Activated naive CD4-positive, alpha-beta T cell treated with anti-CD3 and anti-CD28 coated beads, Interleukin-2, amount 50 U/mL, for 16 hours (primary cell): ENCODE measurements at places on chromosomes 12 and 14.
A peak's percentile ranks its signal among the peaks of the same experiment; 100 is the strongest.

GRCh38 chr14:98728836-98729235 is 543.2 kb downstream of the BCL11B start:
- no peak for DNase-seq

DNA sequence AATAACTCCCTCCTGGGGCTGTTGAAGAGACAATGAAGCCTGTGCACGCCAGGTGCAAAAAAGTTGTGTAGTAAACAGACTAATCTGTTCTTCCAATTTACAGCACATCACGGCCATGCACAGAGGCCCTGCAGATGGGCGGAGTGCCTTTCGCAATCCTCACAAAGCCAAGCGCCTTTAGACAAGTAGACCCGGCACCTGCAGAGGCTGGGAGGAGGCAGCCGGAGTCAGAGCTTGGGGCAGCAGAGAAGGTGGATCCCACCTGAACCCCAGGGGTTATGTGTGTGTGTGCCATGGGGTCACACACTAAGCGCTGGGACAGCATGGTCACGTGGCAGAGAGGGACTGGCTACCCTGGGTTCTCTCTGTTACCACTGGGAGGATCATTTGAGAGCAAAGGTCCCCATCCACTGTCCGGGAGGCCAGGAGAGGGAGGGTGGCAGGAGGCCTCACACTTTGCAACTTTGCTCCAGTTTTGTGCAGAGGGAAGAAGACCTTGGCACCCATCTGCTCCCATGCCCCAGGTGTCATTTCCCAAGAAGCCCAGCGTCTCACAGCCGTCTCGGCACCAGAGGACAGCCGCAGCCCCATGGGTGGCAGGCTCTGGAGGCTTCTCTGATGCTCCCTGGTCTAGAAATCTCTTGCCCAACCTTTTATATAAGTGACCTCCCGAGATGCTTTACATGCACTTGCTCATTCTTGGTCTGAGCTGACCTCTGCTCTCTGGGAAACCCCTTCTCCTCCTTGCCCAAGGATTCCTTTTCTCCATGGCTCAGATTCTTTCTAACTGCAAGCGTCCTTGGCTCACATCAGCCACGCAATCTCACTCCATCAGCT is 80.0 kb upstream of the DICER1 start:
- no peak for DNase-seq

- DNase-seq: no peak
Measured at GRCh38 chr12:58554522-58555157, 365.7 kb downstream of the LRIG3 start.

DNA sequence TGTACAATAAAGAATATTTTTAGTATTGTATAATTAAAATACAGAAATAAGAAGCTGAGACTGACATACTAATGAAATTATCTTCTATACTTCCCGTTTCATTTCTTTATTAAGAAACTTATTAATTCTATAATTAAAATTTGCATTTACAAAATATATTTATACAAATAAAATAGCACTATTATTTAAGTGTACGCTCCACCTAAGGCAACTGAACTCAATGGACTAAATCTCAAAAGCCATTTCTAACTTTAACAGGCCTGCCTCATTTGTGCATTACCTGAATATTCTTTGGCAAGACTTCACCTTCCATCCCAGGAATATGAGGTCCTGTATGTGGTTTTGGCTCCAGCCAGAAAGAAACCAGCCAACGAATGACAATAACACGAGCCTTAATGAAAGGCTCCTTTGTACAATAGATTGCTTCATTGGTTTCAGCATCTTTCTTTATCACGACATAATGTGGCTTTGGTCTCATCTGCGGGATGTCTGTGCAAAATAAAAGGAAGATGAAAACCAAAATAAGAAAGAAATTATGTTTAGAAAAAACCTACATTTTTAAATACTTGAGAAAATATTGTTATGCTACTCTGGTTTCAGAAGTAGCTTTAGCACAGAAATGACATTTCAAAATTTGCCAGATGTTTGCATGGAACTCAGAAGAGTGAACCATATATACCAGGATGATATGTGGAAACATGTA is 58.7 kb downstream of the RALGAPA1 start:
- DNase-seq: no peak

DNA sequence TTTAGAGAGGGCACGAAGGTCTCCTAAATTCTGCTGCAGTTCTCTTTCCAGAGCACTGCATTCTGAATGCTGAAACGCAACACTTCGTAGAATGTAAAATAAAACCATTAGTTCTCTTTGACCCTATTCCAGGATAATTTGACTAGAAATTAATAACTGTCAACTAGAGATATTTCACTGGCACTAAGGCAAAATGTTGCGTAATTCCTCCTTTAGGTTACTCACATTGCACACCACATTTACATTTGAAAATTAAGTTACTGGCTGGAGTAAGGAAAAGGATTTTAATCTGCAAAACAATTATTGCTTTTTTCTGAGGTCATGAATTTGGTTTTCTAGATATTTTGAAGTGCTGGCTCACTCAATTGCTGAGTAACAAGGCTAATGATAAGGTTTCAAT is 58.0 kb upstream of the TRHDE start:
- no peak for DNase-seq

GRCh38 chr12:95763809-95764253 is 26.7 kb downstream of the NTN4 start:
- DNase-seq: no peak

DNA sequence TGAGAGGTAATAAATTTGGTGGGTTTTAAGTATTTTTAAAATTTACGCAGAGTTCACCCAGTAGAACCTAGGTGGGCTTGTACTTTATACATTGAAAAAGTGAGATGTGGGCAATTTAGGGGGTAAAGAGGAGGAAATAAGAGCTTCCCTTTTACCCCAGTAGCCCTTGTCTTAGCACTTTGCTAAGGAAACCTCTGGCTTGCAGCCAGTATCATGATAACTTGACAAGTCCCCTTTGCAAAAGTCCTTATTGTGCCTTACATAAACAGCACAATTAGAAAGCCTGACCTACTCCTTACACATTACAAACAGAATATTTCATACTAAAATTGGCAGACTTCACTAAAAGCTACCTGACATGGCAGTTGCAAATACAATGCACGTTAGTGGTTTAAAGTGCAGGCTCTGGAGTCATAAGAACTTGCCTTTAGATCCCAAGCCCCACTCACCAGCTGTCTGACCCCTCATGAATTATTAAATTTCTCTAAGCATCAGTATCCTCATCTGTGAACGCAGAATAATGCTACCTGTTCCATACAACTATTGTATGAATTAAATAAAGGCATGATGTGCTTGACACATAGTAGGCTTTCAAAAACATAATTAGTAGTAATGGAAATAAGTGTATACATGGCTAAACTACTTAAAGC is 53.2 kb upstream of the NELL2 start:
- no peak for DNase-seq

DNA sequence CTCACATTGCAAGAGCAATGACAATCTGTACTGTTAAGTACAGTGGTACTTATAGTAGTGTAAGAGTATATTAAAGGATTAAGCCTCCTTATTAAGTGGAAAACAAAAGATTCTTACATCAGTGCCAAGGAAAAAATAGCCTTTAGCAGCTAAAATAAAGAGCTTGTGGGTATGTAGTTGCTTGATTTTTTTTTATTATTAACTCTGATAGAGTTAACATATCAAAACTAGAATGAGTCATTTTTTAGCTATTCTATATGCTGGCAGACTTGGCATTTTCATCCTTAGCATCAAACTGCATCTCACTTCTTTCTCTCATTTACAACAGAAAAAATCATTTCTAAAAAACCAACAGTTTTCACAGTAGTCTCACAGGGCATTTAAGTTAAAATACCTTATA is 86.5 kb downstream of the ATP2B1 start:
- no peak for DNase-seq

- no peak for DNase-seq
Measured at GRCh38 chr12:29521951-29522350, 24.5 kb upstream of the OVCH1 start.

GRCh38 chr12:105102673-105103072 is 4.9 kb upstream of the WASHC4 start:
- DNase-seq: no peak

DNA sequence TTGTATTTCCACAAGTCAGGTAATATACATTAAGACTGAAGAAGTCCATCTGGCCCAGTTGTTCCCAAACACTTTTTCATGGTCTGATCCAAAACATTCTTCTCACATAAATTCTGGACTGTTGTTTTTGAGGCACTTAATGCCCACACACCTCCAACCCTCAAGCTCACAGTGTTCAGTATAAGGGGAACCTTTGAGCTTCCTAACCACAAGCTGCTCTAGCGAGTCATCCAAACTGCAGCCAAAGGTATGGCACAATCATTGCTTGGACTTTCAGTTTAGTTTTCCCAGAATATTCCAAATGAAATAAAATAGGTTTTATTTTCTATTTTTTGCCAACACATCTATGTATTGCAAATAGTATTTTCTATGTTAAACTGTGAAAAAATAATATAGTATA is 103.0 kb downstream of the PUS7L start:
- no peak for DNase-seq

DNA sequence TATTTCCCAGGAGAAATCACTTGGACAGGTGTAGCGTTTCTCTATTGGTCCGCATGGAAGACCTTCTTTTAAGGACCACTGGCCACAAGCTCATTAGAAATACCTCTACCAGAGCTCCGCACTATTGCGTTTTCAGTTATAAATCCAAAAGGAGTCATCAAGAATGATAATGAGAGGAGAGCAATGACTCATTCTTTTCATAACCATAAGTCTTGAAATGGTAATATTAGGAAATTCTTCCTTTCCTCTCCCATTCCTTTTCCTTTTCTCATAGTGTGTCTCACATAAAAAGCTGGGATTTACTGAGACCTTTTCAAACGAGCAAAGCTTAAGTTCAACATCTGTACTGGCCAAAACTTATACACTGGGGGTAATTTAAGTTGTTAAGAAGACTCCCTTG is 215.7 kb downstream of the CPNE8 start:
- DNase-seq: no peak

GRCh38 chr12:121036810-121037326 is 2.2 kb downstream of the OASL start:
- DNase-seq: peak; percentile 52

GRCh38 chr12:128675576-128675975 is 148.2 kb downstream of the SLC15A4 start:
- no peak for DNase-seq

GRCh38 chr12:92030618-92031017 is 115.0 kb downstream of the BTG1 start:
- peak; percentile 21 for DNase-seq

DNA sequence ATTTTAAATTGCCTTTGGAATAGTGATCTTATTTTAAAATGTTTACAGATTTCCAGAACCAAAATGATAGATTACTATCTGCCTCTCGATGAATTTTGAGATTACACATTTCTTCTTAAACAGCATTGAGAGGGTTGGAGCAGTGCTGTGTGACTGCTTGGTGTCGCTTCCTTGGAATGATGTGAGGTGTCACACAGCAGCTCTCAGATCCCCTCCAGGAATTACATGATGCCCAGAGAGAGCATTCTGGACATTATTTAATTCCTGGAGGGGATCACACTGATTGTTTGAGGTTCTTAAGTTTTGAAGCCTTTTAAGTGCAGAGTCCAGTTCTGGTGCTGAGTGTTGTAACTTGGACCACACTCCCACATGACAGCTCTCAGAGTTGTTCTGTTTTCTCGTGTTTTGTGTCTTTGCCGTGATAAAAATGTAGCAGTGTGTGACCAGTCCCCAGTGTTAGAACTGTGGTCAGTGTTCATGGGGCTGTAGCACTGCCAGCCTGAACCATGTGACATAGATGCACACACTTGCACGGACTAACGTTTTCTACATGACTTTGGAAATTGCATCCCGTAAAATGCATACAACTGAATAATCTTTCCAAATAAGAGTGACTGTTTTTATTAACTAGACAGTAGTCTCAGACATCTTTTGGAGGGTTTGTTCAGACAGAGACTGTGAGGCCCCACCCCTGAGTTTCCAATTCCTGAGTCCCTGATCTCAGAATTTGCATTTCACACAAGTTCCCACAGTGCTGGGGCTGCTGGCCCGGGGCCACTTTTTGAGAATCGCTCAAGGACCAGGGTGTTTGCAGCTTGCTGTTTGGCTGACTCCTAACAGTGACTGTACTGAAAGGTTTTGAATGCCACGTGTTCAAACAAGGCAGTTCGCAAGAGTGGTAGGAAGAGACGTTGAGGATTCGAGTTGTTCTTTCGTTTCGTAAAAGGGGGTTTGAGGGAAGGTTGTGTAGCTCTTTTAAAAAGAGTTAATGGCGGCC is 26.0 kb downstream of the XRCC3 start:
- DNase-seq: no peak

GRCh38 chr12:6742834-6743233 is 10.1 kb downstream of the MLF2 start:
- DNase-seq: no peak

DNA sequence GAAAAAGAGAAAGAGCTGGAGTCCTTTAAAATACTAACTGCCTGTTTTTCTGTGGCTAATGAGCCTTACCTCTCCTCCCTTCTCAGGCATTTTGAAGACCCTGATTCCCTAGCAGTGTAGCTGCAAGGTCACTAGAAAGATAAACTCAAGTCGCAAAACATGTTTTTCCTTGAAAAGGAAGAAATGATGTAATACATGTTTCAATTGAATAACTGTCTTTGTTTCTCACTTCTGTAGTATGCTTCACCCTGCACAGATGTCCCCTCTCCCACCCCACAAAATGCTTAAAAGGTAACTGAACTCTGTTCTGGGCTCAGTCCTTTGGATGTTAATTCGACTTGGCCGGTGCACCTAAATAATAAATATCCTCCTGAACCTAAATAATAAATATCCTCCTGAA is 1350.3 kb downstream of the TMEM121 start:
- DNase-seq: no peak

- DNase-seq: no peak
Measured at GRCh38 chr12:11412731-11413130, 17.4 kb upstream of the PRB2 start.

GRCh38 chr14:96176275-96176674 is 28.4 kb upstream of the BDKRB2 start:
- no peak for DNase-seq

DNA sequence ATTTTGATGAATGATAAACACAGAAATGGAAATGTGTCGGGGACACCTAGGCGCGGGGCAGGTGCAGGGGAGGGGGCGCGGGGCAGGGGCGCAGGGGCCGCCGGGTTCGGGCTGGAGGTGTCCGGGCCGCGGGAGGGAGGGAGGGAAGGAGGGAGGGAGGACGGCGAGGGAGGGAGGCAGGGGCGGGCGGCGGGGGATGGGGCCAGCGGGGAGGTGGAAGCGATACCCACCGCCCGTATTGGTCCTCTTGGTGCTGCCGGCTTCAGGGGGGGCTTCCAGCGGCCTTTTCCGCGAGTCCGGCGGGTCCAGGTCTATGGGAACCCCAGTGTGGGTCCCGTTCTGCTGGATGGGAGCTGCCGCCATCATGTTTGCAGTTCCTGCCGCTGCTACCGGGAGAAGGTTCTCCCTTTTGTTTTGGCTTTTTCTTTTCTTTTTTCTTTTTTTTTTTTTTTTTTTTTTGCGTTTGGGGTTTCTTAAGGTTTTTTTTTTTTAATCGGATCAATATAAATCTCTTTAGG is 703 bp downstream of the NOVA1 start:
- no peak for DNase-seq

GRCh38 chr14:93132472-93133065 is 16.8 kb upstream of the ITPK1 start:
- DNase-seq: no peak

- DNase-seq: no peak
Measured at GRCh38 chr14:91126761-91127160, 12.9 kb downstream of the DGLUCY start.

- no peak for DNase-seq
Measured at GRCh38 chr14:103949131-103949790, 6.9 kb upstream of the RD3L start.

- DNase-seq: no peak
Measured at GRCh38 chr12:31773223-31773750, 44.5 kb upstream of the AMN1 start.
